ENCODE measurements at places on chromosomes 6 and 20. TPM values are rescaled to one million over a fixed set of nuclear protein-coding genes. Genes with fewer than 3 reads are reported as not detected.

AURKA gene
- 97.5 TPM for total RNA-seq

TMEM74B gene
- total RNA-seq, result 1.8 TPM

- DNase-seq, result no peak
Measured at GRCh38 chr6:169225887-169226286, 27.8 kb downstream of the THBS2 start.

- DNase-seq, result no peak
Measured at GRCh38 chr6:38152620-38153019, 333.1 kb downstream of the ZFAND3 start.

DNA sequence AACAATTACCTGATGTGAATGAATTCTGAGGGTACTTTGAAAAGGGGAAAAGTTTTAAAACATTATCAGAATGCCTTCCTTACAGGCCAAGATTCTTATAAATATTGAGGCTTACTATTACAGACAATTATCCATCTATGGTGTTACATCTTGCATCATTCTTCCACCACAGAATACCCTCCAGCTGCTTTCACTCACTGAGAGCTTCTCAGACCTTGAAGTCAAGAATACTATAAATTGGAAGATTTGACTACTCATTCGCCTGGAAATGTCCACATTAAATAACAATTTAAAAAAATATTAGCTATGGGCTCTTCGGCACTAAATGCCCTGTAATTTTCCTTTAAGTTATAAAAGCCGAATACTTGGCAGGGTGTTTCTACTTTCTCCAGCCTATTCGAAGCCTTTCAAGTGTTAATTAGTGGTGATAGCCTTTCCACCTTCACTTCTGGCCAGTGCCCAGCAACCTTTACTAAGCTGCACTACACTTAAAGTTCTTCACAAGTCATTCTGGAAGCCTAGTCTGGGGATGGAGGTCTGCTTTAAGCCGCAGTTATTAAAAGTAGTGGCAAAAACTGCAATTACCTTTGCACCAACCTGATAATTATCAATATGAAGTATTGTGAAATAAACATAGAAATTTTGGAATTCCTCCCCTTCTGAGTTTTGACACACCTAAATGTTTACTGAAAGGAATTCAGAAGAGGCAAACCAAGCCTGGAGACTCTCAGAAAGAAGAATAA, 100.9 kb downstream of the BMP5 start:
- no peak for DNase-seq

GRCh38 chr20:6954219-6954618, 186.7 kb downstream of the BMP2 start:
- DNase-seq, result no peak

- DNase-seq, result no peak
Measured at GRCh38 chr6:4895971-4896370, 107.9 kb downstream of the RPP40 start.

CAP2 gene
- not detected for total RNA-seq

GRCh38 chr20:881051-881782, 34.9 kb downstream of the ANGPT4 start:
- peak; percentile 68 for DNase-seq

DNA sequence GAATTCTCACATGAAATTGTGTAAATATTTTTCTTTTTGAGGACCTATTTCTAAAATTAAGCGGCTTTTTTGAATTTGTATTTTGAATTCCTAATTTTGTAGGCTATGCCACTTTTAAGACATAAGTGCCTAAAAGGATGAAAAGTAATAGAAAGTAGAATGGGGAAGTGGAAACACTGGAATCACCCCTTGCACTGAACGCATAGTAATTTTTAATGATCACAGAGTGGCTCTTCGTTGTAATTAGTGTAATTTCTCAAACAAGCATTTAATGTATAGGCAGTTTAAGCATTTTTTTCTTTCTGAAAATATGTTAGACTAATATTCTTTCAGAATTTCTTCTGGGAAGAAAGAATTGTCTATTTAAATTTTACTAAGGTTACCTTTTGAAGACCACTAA, 73.2 kb downstream of the ARID1B start:
- no peak for DNase-seq

DNA sequence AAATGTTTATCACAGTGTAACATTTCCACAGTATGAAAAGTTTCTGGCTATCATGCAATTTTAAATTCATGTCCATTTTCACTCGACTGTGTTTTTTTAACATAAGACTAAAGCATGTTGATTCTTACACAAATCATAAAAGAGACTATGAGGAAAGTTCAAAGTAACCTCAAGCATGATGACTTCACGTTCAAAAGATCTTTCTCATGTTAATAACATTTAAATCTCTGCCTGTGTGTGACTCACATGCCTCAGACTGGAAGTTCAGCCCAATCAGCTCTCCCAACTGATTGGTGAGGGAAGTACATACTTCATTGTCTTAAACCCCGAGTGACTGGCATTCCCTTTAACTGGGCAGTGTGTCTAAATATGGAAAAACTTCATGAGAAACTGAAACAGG, 37.4 kb downstream of the ATXN1 start:
- DNase-seq, result no peak

NOP56 gene
- total RNA-seq, result 596 TPM

- DNase-seq, result no peak
Measured at GRCh38 chr20:59670786-59671492, 66.6 kb downstream of the PHACTR3 start.

DNA sequence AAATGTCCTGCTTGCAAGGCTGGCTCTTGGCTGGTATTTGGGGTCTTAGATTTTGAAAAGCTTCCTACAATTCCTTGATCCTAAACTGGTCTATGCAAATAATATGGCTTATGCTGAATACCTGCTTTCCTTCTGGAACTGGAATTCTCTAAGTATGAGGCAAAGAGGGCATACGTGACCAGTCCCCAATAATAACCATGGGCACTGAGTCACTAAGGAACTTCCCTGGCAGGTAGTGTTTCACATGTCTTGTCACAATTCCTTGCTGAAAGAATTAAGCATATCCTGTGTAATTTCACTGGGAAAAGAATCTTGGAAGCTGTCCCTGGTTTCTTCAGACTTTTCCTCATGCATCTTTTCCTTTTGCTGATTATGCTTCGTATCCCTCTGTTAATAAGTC, 106.5 kb downstream of the MMS22L start:
- no peak for DNase-seq

CCM2L gene
- not detected for total RNA-seq

GRCh38 chr6:129597023-129597713, 112.8 kb downstream of the ARHGAP18 start:
- no peak for DNase-seq

- no peak for DNase-seq
Measured at GRCh38 chr6:10630178-10630577, 64.2 kb downstream of the C6orf52 start.

DNA sequence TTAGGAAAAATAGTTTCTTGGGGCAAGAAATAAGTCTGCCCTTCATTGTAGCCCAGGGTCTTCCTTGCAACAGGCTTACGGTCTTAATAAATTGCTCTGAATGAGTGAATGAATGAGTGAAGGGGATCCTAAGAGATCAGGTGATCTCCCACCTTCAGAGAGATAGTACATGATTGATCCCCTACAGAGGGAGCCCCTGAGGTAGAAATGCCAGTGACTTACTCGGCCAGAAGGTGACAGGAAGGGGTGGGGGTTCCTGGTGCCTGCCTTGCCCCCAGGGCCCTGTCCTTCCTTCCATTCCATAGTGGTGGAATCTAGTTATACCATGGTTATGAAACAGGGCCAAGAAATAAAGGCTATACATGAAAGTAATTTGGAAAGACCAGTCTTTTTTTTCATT, 215.3 kb upstream of the SSTR4 start:
- DNase-seq, result no peak

DNA sequence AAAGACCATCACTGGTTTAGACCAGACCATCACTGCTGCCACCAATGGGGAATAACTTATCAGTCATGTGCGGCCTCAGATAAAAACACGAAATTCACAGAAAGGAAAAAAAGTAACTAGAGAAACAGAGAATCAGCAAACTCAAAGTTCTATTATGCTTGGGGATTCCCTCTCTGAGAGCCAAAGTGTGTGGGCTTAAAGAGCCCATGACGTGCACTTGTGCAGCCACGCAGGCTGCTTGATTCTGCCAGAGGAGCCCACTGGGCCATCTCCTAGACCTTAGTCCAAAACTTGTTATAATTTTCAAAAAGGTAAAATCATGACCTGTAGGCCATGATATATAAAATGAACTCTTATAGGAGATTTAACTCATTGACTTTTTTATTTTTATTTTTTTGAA, 15.2 kb downstream of the RAB44 start:
- DNase-seq, result no peak

LRRC73 gene
- 0.18 TPM for total RNA-seq

- no peak for DNase-seq
Measured at GRCh38 chr20:58709703-58710039, 17.1 kb downstream of the NPEPL1 start.

DNA sequence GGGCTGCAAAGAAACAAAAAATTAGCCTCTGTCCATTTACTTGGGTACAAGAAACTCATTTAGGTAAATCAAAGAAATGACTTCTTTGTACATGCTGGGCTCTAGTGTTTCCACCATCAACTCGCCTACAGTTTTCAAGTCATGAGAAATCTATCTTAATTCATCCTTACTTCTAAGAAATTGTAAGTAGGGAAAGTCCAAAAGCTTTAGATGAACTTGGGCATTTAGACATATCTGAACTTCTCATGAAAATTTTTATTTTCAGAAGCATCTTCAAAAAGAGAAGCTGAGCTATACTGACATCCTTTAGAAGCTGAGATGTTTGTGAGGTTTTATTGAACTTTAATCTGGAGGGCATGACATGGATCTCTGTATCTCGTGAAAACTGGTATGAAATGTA, 117.3 kb downstream of the MYB start:
- DNase-seq, result no peak

DNA sequence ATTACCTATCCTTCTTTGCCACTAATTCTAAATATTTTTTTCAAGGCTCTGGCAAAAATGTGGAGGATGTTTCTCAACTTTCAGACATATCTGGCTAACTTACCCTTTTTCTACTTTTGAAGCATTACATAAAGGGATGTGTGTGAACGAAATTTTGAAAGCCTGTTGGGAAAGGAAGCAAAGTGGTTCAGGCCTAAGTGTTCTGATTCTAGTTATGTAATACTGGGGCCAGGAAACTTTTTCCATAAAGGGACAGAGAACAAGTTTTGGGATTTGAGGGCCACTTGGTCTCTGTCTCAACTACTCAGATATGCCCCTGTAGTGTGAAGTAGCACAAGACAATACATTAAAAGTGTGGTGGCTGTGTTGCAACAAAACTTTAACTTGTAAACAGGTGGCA, 721.8 kb downstream of the PHF3 start:
- no peak for DNase-seq

- DNase-seq, result peak; percentile 17
Measured at GRCh38 chr20:59104831-59105230, 58.8 kb upstream of the ZNF831 start.

RALGAPB gene
- 19.8 TPM for total RNA-seq

ASIP gene
- not detected for total RNA-seq

- no peak for DNase-seq
Measured at GRCh38 chr20:539191-539590, 4.4 kb downstream of the CSNK2A1 start.

GRCh38 chr20:49937027-49937929, 1.1 kb downstream of the RNF114 start:
- peak; percentile 24 for DNase-seq

DNA sequence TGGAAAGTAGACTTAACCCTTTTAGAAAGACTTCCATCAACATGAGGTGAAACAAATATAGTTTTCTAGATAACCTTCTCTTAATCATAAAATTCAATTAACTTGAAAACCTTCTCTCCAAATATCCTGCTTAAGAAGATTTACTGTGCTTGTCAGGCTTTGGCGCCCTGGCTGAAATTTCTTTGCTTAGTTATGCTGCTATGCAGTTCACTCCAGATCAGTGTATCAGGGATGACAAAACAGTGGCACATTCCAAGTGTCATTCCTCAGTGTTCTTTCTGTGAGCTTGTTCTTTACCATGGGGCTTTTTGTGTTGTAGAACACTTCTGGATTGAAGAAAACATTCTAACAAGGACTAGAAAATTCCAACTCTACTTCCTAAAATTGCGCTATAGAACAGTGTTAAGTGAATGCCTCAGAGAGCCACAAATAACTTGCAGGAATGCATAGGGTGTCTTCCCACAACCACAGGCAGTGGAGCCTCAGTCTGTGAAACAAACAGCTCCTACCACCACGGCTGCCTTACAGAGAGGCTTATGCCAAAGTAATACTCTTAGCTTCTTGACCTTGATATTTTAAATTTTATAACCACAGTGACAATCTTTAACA, 443.6 kb downstream of the CDC5L start:
- DNase-seq, result no peak

DNA sequence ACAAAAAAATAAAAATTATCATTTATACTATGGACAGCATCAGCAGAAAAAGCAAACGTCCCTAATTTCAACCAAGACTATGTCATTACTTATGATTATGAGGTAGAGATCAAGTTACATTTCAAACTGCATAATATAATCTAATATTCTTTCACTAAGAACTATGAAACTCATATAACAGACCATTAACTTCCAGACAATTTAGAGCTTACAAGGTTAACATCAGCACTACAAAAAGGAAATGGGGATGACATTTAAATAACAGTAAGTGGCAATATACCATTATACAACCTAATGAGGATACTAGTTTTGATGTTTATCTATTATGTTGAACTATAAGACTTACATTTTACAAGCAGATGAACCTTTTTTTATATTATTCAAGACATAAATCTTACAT, 261.0 kb upstream of the THEMIS start:
- DNase-seq, result no peak

ZBTB12 gene
- 2.1 TPM for total RNA-seq

DNA sequence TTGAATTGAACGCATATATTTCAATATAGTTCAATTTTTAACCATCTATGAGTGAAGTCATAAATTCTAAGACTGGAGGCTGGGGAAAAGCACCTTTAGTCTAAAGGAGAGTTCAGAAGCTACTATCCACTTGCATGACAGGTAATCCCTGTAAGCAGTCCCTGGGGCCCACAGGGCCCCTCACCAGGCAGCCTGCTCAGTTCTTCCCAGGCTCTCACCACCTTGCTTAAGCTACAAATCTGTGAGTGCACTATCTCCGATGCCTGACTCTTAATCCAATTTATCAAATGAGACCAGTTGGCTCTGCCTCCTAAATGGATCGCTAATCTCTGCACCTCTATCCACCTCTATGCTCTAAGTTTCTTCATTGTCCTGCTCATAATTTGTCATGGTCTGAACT, 413.8 kb downstream of the PTPRT start:
- no peak for DNase-seq

- DNase-seq, result no peak
Measured at GRCh38 chr6:26362836-26363220, 2.2 kb upstream of the BTN3A2 start.

TEAD3 gene
- 0.68 TPM for total RNA-seq

IL17F gene
- total RNA-seq, result 0.76 TPM

GRCh38 chr6:98836025-98836961, 1.9 kb downstream of the POU3F2 start:
- DNase-seq, result no peak

UBD gene
- 0.50 TPM for total RNA-seq
